Activated effector memory CD4-positive, alpha-beta T cell treated with Interleukin-2 at 50 U/mL for 16 hours (primary cell): ENCODE measurements at places on chromosomes 3 and 15.
A peak's percentile ranks its signal among the peaks of the same experiment; 100 is the strongest.

GRCh38 chr3:28768439-28768838 is 419.8 kb upstream of the AZI2 start:
- no peak for DNase-seq

- no peak for DNase-seq
Observed at GRCh38 chr3:113057117-113057516, 66.3 kb downstream of the GTPBP8 start.

- DNase-seq = peak; percentile 10
Observed at GRCh38 chr3:48990636-48991469, 812 bp downstream of the P4HTM start.

DNA sequence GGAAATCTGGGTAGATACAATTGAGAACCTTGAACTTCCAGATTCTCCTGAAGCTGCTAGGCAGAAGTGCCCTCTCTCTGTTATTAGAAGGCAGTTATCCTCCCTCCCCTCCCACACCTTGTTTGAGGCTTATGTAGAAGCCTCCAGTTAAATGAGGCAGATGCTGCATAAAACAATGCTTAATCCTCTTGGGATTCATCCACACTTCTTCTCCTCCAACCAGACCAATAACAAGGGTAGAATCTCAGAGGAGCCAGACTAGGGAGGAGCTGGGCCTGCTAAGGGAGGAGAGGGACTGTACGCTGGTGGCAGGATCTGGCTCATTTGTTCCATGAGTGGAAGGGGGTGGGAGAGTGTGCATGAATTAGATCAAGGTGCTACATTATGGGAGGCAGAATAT is 88.3 kb upstream of the PRR23C start:
- no peak for DNase-seq

DNA sequence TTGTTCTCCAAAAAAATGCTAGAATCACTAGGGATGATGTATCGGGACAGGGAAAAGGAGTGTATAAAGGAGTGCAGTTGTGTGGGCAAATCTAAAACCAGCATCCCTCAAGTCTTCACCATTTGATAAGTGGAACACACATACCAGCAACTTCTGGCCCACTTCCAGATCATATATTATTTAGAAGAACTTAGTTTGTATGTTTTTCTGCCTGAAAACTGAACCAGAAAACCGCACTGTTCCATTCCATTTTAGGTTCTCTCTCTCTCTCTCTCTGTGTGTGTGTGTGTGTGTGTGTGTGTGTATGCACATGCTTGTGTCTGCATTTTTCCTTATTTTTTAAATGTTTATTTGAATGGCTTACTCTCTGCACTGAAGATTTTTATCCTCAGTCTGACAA is 93.5 kb downstream of the SERPINI1 start:
- no peak for DNase-seq
